ENCODE measurements at places on chromosomes 3 and 15.

DNA sequence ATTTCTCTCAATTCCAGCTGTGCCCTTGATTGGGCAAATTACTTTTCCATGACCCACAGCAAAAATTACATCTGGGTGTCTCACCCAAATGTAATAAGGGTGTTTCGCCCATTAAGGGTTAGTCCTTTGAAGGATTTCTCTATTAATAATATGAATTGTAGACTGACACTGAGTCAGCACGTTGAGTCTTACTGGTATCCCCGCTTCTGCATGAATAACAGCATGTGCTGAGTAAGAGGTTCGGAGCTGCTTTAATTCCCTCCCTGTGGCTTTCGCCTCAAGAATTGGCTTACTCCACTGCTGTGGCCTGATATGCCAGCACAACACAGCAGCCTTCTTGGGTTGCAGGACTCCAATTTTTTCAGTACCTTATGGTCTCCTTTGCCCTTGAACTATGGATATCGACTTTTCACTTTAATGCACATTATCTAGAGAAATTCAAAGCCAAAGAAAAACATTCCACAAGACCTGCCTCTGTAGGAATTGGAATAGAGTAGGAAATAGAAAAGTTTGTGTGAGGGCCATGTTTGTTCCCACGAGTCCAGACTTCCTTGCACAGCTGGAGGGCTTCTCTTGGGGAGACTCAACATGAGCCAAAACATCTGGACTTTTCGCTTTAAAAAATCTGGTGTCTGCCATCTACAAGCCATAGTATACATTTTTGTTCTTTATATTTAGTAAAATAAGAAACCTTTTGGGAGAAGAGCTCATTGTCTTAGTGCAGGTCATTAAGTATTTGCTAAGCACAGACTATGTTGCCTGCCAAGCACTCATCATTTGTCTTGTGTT lies 20.7 kb upstream of the ERC2 start:
- DNase-seq, result no peak

DNA sequence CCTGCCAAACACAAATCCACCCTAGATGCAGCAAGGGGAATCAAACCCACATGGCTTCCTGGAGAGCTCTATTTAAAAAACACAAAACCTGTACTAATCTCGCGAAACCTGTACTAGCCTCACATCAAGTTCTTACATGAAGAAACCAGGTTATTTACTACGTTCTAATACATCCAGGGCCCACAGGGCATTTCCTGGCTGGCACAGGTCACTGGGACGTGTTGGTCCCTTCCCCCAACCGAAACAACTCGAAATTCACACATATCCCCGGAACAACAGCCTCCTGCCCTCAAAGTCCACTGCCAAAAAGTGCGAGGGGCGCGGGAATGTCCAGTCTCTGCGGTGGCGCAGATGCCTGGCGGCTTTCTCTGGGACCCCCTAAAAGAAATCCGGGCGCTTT lies 955 bp downstream of the CDCP1 start:
- no peak for DNase-seq

- DNase-seq, result no peak
Measured at GRCh38 chr15:55897560-55898336, 95.7 kb downstream of the NEDD4 start.

DNA sequence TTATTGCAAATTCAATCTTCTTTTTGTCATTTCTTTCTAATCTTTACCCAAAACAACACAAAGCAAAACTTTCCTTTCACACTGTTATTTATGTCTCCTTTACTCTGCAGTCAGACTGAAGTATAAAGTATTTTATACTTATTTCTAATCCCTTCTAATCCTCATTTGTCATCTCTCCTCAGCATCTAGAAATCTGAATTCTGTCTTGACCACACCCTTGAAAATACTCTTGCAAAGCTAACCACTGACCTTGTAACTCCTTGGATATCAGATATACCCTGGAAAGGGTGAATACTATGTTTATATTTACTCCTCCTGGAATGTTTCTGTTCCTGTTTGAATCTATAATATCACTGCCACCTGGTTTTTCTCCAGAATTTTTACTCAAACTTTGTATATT lies 481.1 kb downstream of the ZNF385D start:
- no peak for DNase-seq

DNA sequence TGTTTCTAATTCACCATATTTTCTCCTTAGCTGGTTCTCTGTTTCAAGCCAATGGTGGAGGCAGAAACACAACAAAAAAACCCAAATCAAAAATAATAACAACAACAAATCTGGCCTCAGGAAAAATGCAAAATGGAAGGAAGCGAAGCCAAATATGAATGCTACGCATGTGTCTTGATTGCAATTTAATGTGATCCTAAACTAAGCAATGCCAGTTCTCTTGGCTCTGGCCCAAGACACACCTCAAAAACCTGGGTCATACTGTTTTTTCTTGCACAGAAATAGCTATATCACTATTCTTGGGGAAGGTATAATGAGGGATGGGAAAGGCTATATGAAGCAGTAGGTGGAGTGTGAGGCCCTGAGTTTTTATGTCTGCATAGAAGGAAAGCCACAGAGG lies 724.7 kb downstream of the AGBL1 start:
- no peak for DNase-seq

DNA sequence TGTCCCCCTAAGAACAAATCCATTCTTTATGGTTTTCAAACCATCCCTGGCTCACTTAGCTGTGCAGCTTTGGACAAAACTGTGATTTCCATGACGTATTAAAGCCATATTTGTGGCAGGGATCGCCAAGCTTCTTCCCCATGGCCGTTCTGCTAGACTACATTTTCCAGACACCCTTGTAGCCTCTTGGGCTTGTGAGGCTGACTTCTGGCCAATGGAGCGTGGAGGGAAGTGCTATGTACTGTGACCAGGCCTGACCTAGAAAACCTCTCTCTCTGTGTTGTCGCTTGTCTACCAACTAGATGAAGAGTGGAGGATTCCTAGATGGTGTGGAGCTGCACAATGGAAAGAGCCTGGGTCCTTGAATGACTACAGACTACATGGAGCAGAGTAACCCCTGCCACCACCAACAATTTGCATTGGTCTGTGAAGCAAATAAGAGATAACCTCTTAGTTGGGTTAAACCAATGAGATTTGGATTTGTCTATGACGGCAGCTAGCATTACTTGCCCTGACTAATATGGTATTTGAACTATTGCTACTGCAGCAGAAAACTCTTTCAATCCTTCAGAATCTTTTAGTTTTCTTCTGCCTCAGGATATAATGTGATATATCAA lies 22.1 kb upstream of the MGLL start:
- no peak for DNase-seq

GRCh38 chr3:40771112-40771511 lies 246.4 kb downstream of the ZNF621 start:
- DNase-seq, result no peak

DNA sequence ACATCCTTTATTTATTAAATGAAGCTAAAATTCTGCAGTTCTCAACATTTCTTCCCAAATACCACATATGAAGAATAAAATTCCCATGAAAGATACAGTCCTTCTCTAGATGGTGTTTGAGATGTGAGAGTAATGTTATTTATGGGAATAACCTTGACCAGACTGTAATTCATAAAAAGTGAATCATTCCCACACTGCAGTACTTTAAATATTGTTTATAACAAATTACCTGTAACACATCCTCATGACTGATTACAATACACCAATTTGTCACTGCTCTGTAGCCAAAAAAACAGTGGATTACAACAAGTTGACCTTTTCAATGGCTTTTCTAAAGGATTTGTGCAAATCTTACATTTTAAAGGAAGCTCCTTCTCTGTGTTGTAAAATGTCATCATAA lies 651.3 kb downstream of the NSUN3 start:
- no peak for DNase-seq

GRCh38 chr3:72338942-72339669 lies 509.1 kb downstream of the SHQ1 start:
- no peak for DNase-seq

DNA sequence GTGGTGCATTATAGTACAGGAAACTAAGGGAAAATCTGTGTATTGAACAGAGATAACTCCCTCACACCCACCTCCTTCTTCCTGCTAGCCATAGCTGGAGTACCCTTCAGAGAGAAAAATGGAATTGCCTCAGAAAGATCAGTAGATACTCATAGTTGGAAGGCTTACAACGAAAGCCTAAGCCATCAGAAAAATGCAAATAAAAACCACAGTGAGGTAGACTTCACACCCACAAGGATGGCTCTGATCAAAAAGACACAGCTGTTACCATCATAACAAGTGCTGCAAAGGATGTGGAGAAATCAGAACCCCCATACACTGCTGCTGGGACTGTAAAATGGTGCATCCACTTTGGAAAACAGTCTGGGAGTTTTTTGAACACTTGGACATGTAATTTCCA lies 7.4 kb upstream of the DLG1 start:
- DNase-seq, result no peak

- no peak for DNase-seq
Measured at GRCh38 chr3:173932624-173933023, 535.1 kb downstream of the NLGN1 start.

GRCh38 chr15:40252141-40252437 lies 13.2 kb downstream of the PAK6 start:
- DNase-seq, result no peak

DNA sequence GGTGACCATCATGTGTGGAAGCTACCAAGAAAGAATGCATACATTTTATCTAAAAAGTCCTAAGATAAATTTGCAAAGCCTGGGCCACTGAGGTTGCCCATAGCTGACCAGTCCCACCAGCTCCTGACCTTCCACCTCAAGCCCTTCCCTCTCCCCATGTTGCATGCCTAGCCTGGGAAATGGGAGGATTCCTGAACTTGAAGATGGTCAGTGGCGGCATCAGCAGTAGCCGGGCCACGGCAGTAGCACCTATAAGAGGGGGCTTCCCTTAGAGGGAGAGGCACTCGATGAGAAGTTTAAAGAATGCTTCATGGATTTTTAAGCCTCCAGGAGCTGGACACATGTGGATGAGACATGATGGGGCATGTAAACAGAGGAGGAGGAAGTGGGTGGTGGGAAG lies 172.1 kb downstream of the KLF13 start:
- no peak for DNase-seq

GRCh38 chr3:122004991-122005565 lies 17.0 kb downstream of the ILDR1 start:
- DNase-seq, result no peak

DNA sequence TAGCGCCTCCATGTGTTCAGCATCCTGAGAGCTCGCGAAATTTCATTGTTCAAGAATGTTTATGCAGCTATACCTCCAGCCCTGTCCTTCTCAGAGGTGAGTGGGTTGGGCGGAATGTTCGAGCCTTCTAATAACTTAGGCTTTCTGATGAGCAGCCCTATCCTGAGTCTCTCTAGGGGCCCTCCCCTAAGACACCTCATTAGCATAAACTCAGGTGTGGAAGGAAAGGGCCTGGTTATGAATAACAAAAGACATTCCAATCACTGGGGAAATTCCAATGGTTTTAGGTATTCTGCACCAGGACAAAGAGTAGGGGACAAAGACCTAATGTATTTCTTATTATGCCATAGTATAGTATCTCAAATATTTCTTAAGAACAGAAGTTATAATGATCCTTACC lies 138.1 kb upstream of the PDZRN3 start:
- DNase-seq, result no peak

GRCh38 chr3:195907934-195908693 lies at the start of gene TNK2:
TNK2 (minus strand) TSS chr3:195908551; CDS start chr3:195888588, 19,963 bp downstream.
- no peak for DNase-seq

GRCh38 chr15:57213862-57214261 lies 162.4 kb upstream of the CGNL1 start:
- peak; percentile 95 for DNase-seq

DNA sequence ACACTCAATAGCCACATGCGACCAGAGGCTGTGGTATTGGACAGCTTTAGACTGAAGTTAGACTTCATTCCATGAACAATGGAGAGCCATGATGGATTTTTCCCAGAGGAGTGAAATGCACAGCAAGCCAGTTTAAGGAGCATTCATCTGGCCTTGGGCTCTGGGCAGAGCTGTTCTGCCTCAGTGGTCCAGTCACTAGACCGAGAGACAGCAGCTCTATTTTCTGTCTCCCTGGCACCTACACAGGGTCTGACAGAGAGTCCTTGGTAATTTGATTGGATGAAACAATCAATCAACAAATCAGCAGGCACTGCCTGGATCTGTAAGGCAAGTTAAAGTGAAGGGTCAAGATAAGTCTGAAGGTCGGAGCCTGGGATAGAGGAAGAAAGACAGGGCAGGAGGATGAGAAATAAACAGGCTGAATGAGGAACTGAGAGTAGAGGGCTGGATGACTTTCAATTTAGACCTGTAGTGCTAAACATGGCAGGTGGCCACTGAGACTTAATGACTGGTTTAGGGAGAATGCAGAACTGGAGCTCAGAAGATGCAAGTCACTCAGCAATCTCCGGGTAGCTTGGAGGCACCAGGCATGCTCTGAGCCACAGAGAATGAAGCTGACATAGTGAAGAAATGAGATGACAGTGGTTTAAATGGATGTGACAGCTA lies 98.5 kb upstream of the SLC25A36 start:
- no peak for DNase-seq

DNA sequence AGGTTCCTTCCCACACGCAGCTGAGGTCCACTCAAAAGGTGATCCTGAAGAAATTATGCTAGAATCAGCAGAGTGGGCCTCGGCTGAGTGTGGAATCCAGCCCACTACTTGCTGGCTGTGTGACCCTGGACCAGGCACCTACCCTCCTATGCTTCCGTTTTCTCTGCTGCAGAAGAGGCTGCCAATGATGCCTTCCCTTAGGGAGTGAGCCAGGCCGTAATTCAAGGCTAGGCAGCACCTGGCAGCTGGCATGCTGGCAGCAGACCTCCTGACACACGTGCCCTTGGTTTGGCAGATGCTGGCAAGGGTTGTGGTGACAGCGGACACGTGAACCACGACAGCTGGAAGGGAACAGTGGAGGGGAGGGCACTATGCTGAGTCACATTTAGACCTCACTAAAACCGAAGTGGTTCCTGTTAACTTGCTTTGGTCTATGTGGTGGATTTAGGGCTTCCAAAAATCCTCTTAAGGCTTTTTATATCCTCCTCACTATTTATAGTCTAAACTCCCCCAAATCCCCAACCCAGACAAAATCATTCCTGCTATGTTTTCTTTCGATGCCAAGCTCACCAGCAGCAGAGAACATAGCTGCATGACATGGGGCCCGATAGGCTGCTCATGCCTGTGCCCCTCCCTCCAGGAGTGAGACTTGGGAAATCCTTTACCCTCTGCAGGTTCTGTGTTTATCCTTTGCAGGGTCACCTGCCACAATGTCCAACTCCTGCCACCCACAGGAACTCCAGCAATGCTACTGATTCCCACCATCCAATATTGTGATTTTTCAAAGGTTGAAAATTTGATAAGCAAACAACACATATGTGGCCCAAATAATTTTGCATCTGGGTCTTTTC lies 10.6 kb upstream of the PCSK6 start:
- DNase-seq, result no peak

DNA sequence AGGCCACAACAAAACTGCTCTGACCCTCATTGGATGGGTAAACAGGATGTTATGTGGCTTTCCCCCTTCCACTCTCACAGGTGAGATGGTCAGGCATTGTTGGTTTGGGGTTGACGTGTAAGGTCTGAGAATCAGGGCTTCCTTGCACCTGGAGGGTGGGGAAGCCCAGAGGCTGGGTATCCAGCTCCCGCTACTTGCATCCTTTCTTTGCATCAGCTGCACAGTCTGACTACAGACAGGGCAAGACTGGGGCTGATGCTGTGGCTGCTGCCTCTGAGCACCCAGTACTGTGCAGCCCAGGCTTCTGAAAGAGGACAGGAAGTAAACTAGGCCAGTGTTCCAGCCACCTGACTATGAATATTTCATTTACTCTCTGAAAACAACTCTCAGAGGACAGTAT lies 58.0 kb upstream of the ATP2B2 start:
- DNase-seq, result no peak
